Cardiac muscle cell (in vitro differentiated cells and primary cell): ENCODE measurements at places on chromosomes 1 and 21.

DNA sequence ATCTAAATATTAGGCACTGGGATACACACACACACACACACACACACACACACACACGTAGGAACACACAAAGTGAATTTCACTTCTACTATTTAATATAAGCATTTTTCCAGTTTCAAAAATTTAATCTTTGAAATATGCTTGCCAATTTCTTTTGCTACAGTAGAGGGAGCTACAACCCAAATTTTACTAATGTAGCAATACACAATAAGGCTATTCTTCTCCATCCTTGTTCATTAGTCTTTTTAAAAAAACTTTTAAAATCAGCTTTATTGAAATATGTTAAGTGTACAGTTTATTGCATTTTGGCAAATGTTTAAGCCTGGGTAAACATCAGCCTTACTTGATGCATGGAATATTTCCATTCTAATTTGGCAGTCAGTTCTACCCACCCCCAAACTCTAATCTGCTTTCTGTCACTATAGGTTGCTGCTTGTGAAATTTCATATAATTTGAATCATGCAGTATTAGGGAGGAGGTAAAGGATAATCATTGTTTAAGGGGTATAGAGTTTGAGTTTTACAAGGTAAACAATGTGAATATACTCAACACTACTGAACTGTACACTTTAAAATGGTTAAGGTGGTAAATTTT lies 93.0 kb upstream of the TENT5C start:
- peak; percentile 21 for DNase-seq

- DNase-seq, result no peak
These were observed 21.2 kb downstream of the TNNT2 start for GRCh38 chr1:201356236-201356635.

GRCh38 chr1:27566462-27567145 lies 37.3 kb downstream of the AHDC1 start:
- DNase-seq, result no peak

GRCh38 chr1:70327306-70328076 lies 27.0 kb downstream of the ANKRD13C start:
- no peak for DNase-seq

DNA sequence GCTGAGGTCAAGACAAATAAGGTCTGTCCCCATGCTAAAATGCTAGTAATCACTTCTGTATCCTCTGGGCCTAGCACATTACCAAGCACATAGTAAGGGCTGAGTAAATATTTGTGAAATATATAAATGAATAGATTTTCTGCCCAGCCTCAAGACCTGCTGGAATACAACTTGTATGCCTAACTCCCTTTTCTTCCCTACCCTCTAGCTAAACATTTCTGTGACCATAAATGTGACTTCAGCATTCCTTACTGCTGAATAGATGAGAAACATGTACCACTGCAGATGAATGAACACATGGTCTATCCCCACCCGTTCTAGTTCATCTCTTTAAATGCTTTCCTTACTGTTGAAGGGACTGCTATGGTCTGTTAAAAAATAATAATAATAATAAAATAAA lies 209.0 kb upstream of the HOOK1 start:
- DNase-seq, result no peak

DNA sequence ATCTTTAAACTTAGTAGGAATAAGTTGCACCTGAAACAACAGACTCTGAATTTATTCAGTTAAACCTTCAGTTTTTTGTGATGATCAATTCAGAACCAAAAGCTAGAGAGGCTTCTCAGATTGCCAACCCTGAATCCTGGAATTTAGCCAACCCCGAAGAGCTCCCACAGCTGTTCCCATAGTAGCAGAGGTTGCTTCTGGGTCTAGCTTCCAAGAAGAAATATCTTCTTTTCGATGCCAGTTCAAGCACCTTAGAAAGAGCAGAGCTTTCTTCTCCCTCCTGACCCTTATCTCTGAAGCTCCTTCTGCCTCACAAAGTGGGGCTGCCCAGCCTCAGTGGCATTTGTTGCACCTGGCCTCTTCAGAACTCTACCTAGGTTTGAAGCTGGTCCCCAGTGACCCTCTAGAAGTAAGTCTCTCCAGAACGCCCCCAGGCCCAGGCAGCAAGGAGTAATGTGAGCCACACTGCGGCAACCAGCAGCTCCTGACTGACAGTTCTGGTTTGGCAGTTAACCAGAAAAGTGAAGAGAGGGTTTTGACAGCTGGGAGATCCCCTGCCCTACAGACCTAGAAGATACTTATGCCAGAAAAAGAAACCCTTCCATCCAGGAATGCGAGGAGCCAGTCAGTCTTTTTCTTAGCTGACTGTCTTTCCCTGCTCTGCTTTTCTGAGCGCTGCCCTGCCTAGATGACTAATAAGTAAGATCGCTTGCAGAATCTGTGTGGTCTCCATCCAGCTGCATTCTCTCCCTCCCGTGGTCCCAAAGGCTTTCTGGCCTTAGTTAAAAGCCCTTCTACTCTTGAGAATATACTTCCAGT lies 165.9 kb downstream of the ADGRL4 start:
- DNase-seq, result peak; percentile 42

DNA sequence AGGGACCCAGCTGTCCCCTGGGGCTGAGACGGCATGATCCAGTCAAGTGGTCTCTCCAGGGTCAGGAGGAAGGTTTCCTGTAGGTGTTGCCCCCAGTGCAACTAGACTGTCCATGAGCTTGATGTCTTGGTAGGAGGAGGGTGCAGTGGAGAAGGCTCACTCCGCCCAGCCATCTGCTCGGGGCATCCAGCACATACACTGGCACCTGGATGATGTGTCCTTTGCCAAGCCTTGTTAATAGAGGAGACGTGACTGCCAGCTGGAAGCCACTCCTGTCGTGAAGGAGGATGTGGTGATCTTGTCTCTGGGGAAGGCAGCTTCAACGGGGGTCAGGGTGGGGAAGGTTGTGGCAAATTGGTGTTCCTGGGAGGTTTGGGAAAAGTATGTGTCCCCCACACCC lies 6.2 kb downstream of the DISP3 start:
- DNase-seq, result no peak

- no peak for DNase-seq
These were observed 13.0 kb upstream of the MIIP start for GRCh38 chr1:12006167-12006921.

GRCh38 chr1:198346178-198346577 lies 189.4 kb downstream of the NEK7 start:
- DNase-seq, result no peak

GRCh38 chr1:156623946-156624813 lies 5.0 kb downstream of the HAPLN2 start:
- peak; percentile 84 for DNase-seq

GRCh38 chr1:23634840-23635651 lies 56.6 kb upstream of the RPL11 start:
- DNase-seq, result peak; percentile 63

DNA sequence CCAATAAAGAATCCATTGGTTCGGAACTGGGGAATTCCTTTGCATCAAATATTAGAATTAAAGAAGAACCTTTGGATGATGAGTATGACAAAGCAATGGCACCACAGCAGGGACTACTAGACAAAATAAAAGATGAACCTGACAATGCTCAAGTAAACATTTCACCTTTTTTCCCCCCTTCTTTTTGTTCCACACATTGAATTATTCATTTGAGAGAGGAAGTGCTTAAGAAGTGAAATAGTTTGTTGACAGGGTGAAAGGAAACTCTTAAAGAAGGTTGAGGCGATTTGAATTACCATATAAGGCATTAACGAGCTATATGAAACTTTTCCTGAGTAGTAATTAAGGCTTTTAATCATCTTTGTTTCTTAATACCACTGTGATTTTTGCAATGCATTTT lies 93.1 kb downstream of the ZMYM4 start:
- no peak for DNase-seq

GRCh38 chr21:31668651-31669491 lies 9.4 kb downstream of the SOD1 start:
- no peak for DNase-seq

- DNase-seq, result no peak
These were observed 147 bp downstream of the CLSTN1 start for GRCh38 chr1:9823693-9823942.

- no peak for DNase-seq
These were observed 656.1 kb downstream of the KIF26B start for GRCh38 chr1:245810789-245811337.

DNA sequence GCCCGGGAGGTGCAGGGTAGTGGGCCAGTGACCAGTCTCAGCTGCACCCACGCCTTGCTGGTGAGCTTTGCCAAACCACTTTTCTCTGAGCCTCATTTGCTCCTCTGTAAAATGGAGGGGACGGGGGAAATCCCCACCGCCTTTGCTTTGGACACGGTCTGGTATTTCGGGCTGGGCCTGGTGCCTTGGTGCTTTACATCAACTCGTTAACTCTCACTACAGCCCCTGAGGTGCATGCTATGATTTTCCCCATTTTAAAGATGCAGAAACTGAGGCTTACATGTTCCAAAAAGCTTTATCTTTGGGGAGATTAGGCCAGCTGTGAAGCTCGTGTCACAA lies 116.1 kb upstream of the RUNX3 start:
- DNase-seq, result no peak

DNA sequence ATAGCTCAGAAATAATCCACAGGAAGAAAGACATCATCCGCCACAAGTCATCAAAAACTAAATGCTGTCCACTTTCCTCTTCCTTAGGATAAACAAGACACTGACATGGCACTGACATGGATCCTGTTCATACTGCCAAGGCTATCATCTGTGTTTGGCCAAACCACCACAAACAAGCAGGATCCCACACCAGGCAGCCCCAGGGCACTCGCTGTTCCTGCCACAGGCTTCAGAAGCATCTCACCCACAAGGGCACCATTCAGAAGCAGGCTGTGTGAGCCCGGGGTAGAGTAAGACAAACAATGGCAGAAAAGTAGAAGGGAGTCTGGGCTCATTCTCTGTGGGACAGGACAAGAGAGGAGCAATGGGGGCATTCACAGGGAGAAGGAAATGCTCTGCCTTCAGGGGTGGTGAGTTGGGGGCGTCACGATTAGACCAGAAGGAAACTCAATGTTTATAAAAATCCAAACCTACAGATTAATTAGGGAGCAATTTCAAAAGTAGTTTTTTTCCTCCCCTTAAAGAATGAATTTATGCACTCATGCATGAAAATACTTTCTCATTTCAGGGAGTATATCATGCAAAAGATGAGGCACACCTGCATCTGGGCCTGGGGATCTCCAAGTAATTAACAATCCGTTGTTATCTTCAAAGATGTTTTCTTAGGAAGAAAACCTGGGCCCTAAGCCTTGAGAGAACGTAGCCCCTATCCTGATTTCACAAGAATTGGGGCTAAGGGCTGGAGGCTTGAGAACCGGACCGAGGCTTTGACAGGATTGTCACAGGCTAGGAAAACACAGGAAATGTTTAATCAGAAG lies 43.3 kb upstream of the ATP1A1 start:
- no peak for DNase-seq

DNA sequence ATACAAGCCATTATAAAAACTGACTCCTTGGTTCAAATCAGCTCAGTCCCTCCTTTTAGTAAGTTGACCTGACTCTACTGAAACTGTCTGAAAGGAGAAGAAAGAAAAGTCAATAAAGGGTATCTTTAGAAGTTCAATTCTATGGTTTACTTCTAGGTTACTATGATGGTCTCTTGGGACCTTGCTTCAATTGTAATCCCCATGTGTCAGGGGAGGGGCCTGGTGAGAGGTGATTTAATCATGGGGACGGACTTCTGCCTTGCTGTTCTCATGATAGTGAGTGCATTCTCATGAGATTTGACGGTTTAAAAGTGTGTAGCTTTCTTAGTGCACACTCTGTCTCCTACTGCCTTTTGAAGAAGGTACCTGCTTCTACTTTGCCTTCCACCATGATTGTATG lies 31.7 kb upstream of the FNBP1L start:
- DNase-seq, result no peak

DNA sequence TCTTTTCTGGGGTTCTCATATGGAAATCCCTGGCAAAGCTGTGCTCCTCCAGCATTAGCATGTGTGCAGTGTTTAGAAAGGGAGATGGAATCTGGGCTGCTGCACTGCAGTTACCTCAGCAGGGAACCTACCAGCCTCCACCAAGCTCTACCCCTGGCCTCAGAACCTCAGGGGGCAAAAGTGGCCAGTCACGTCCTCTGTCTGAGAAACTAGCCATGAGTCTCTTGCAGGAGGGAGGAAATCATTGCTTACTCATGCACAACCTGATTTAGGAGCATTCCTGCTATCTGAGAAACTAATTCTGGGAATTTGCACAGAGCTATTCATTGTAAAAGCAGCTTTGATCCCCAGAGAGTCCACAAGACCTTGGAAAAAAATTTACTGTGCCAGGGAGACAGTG lies 80.6 kb upstream of the IPO9 start:
- no peak for DNase-seq

- DNase-seq, result peak; percentile 37
These were observed 155.5 kb downstream of the GLUL start for GRCh38 chr1:182235952-182236650.

DNA sequence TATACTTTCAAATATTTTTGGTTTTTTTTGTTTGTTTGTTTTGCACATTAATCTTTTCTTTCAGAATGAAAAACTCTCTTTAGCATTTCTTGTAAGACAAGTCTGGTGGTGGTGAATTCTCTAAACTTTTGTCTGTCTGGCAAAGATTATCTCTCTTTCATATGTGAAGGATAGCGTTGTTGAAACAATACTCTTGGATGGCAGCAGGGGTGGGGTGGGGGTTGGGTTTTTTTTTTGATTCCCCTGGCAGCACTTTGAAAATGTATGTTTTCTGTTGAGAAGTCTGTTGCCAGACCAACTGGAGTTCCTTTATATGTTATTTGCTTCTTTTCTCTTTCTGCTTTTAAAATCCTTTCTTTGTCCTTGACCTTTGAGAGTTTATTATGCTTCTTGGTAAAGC lies 160.2 kb downstream of the VAV3 start:
- DNase-seq, result no peak

DNA sequence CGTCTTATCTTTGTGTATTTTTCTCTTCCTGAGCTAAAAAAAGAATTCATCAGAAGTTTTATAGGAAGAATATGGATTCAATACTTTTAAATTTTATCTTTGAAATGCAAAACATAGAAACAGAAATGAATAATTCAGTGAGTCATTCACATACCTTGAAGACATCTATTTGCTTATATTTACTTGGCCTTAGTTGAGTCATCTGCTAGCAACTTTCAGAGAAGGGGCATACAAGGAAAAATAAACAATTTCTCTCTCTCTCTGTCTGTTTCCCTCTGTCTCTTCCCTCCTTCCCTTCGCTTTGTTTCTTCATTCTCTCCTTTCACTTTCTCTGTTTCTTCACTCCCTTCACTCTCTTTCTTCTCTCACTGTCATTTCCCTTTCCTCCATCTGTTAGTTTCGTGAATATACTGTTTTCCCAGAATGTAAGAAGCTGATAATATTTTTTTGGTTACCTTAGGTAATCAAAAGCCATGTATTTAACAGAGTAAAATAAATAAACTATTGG lies 477.2 kb downstream of the BRINP3 start:
- DNase-seq, result no peak

GRCh38 chr1:27218736-27219135 lies 15.7 kb upstream of the WDTC1 start:
- peak; percentile 31 for DNase-seq
